ENCODE measurements at places on chromosomes 6 and 20.
A peak's percentile ranks its signal among the peaks of the same experiment; 100 is the strongest.

- no peak for DNase-seq
Observed at GRCh38 chr6:111978532-111979149, 75.3 kb upstream of the CCN6 start.

- no peak for DNase-seq
Observed at GRCh38 chr20:9398882-9399281, 115.5 kb upstream of the LAMP5 start.

GRCh38 chr6:111849298-111849697, 24.0 kb downstream of the FYN start:
- DNase-seq: no peak

DNA sequence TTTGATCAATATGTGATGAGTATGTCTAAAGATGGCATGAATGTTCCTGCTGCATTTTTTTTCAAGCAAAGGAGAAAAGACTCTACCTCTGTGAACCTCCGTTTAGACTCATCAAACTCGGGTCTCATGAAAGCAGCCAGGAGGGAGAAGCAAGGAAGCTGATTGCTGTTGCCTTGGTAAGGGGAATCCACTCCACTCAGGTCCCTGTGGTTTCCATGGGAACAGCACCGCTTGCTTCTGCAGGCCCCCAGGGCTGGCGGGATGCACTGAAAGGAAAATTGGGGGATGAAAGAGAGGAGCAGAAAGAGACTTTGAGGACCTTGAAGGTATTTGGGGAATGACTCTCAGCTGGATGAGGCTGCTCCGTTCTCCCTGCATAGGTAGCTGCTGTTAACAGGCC, 249.6 kb upstream of the RIN2 start:
- no peak for DNase-seq

GRCh38 chr6:153814136-153814535, 224.9 kb upstream of the OPRM1 start:
- DNase-seq: peak; percentile 17

- peak; percentile 42 for DNase-seq
Observed at GRCh38 chr20:34579191-34579978, 20.9 kb downstream of the MAP1LC3A start.

- DNase-seq: peak; percentile 61
Observed at GRCh38 chr6:36679043-36679833, 724 bp downstream of the CDKN1A start.

DNA sequence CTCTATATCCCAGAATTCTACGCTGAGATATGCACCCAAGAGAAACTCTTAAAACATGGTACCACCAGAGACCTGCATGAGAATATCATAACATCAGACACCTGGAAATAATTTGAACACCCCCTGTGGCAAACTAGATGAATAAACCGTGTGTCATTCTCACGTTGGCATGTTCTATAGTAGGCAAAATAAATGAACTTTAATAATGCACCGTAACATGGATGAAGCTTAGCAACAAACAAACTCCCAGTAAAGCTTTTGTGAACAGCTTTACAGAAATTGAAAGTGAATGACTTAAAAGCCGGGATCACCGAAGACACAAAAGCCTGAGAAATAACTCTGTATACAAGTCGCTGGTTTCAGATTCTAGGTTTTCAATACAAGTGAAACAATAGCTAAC, 1166.8 kb upstream of the CITED2 start:
- no peak for DNase-seq

- no peak for DNase-seq
Observed at GRCh38 chr6:153412519-153412918, 281.4 kb upstream of the RGS17 start.

- DNase-seq: no peak
Observed at GRCh38 chr6:83962582-83962981, 71.0 kb upstream of the MRAP2 start.

DNA sequence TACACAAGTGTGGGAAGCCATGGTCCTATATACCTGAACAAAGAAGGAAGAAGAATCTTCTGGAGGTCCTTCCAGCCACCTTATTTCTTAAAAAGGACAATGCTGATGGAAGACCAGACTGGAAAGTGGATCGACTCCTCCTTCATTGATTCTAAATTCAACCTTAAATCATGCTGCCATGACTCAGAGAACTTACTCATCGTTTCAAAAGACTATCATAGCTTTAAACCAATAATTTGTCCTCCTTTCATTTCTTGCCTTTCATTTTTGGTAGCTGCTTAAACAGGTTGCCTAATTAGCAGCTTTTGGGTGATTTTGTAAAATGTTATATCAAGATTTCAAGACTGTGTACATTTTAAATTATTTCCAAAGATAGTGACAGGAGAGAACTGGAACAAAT, 60.8 kb downstream of the RTN4IP1 start:
- DNase-seq: no peak

DNA sequence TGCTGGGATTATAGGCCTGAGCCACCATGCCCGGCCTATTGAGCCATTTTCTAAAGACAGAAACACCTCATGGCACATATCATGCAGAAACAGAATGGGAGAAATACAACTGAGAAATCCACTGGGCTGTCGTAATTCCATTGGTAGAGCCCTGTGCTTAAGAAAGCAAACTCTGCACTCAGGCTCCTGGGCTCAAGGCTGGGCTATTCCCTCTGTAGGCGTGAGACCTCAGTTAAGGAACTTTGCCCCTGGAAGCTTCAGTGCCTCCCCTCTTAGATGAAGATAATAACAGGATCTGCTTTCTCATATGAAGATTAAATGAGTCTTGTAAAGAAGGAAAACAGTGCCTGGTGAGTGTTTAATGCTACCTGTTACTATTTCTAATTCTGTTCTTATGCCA, 120.3 kb downstream of the PXDC1 start:
- DNase-seq: no peak

- no peak for DNase-seq
Observed at GRCh38 chr20:51376111-51376510, 166.4 kb downstream of the NFATC2 start.

DNA sequence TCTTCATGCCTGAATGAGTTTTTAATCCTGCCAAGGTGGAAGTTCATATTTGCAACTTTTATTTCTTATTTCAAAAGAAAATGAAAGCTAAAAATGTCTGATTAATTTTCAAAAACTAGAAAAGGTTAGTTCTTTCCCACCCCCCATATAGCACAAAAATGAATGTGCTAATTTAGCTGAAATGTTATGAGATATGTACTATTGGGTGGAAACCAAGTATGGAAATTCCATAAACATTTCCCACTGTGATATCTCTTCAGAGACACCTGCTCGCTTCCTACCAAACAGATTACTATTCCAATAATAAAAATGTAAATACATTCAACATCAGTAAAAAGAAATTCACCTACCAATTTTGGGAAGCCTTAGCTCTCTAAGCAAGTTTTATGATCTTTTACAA, 678.6 kb upstream of the ID4 start:
- no peak for DNase-seq

All from WERI-Rb-1 (cell line).